ENCODE measurements at places on chromosomes 11 and 22. TPM values are rescaled to one million over a fixed set of nuclear protein-coding genes. Genes with fewer than 3 reads are reported as not detected.

The PLA2G3 gene
- 0.51 TPM for total RNA-seq

The SLC22A12 gene
- total RNA-seq = not detected

The TREH gene
- not detected for total RNA-seq

The TMEM121B gene
- total RNA-seq = 0.82 TPM

The TMEM123 gene
- 156 TPM for total RNA-seq

The C11orf97 gene
- not detected for total RNA-seq

The IRAG1 gene
- 6.5 TPM for total RNA-seq

The CBLIF gene
- total RNA-seq = not detected

The MCAM gene
- 491 TPM for total RNA-seq

The PHF21B gene
- 0.21 TPM for total RNA-seq

Data from tongue (tissue), 3 donors.